Keratinocyte (primary cell): ENCODE measurements at places on chromosomes 4 and X. TPM values are rescaled to one million over a fixed set of nuclear protein-coding genes. Genes with fewer than 3 reads are reported as not detected.
A peak's percentile ranks its signal among the peaks of the same experiment; 100 is the strongest.

DNA sequence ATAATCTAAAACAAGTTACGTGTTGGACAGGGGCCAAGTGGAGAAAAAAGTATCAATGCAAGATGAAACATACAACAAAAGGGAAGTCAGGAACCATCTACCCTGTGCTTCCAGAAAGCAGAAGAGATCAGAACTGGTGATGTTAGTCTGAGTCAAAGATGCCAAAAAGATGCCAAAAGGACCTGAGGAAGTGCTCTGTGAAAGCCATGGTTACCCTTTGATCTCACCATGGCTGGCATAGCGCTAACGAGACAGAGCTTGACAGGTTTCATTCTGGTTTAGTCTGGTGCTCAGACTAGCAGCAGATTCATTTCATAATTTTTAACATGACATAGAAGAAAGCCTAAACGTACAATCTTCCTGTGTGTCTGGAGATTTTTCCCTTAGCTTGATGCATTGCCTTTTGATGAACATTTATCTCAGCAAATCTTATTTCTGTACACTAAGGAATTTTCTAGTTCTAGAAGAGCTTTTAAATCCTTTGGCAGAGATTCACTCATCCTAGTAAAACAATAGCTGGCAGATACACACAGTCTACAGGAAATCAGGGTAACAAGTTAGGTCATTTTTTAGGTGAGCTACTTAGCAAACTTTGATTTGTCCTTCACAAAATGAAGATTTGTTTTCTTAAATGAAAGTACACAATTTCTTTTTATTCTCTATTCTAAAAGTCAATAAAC is 87.7 kb downstream of the COL25A1 start:
- H3K4me3 ChIP-seq, result no peak overlapping the region
- H3K27ac ChIP-seq, result no peak overlapping the region
- no peak for DNase-seq

Gene ADAMTS3
- 0.03 to 0.09 TPM (median 0.03 TPM) in 3 replicates for polyA plus RNA-seq

GRCh38 chrX:82666355-82666754 is 841.7 kb upstream of the POU3F4 start:
- no peak for DNase-seq
- no peaks in the 10 kb centered on the region for H3K27me3 ChIP-seq
- H3K36me3 ChIP-seq, result no peaks in the 10 kb centered on the region
- H3K4me1 ChIP-seq, result no peaks in the 10 kb centered on the region

Gene USP51
- 0.28 to 0.57 TPM (median 0.39 TPM) in 3 replicates for polyA plus RNA-seq

DNA sequence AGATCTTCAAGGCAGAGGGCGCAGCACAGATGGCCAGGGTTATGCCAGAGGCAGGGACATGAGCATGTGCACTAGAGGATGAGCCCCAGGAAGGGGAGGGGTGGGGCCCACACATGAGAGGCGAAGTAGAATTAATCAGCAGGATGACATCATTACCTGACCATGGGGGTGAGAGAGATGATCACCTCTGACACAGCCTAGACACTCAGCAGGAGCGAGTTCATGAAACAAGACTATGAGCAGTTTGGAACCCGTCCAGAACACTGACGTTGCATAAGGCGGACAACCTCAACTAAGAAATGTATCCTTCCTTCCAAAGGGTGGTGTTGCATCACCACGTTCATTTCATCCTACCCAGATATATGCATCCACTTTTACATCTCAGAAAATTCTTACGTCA is 446.7 kb upstream of the TENM3 start:
- no peaks in the 10 kb centered on the region for H3K36me3 ChIP-seq
- H3K27me3 ChIP-seq, result no peaks in the 10 kb centered on the region
- H3K27ac ChIP-seq, result peak overlapping the region; percentile 51
- DNase-seq, result peak; percentile 97
- no peak overlapping the region for H3K4me3 ChIP-seq

- no peak for DNase-seq
- peaks cover 19% of the 10 kb centered on the region for H3K4me1 ChIP-seq
- H3K27me3 ChIP-seq, result no peaks in the 10 kb centered on the region
- H3K36me3 ChIP-seq, result no peaks in the 10 kb centered on the region
- H3K4me3 ChIP-seq, result peak overlapping the region; percentile 84
Measured at GRCh38 chr4:20253283-20253734, 1.6 kb downstream of the SLIT2 start.

DNA sequence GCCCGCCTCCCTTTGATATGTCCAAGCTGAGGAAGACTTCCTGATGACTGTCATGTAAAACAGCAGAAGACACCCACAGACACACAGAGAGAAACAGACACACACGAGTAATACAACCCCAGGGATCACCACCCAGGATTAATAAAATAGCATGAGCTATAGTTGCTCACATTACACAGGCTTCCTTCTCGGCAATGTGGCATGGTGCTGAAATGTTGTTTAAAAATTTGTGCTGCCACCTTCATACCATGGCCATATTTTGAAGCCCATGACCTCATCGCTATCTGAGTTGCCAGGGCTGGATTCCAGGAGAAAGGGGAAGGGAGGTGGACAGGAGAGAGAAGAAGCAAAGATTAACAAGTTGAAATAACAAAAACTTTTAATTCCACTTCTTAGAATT is 111.7 kb downstream of the SYNPO2 start:
- no peaks in the 10 kb centered on the region for H3K4me1 ChIP-seq
- DNase-seq, result no peak
- no peak overlapping the region for H3K4me3 ChIP-seq
- no peaks in the 10 kb centered on the region for H3K27me3 ChIP-seq
- H3K27ac ChIP-seq, result no peak overlapping the region
- H3K36me3 ChIP-seq, result no peaks in the 10 kb centered on the region

Gene PAGE5
- not detected in 3 replicates for polyA plus RNA-seq

- H3K27ac ChIP-seq, result no peak overlapping the region
- H3K27me3 ChIP-seq, result no peaks in the 10 kb centered on the region
- no peak overlapping the region for H3K4me3 ChIP-seq
- DNase-seq, result no peak
Measured at GRCh38 chr4:181312066-181312465, 931.1 kb upstream of the TENM3 start.

GRCh38 chr4:26048950-26049349 is 134.9 kb downstream of the SMIM20 start:
- no peak overlapping the region for H3K4me3 ChIP-seq
- no peaks in the 10 kb centered on the region for H3K36me3 ChIP-seq
- H3K27me3 ChIP-seq, result no peaks in the 10 kb centered on the region
- no peak overlapping the region for H3K27ac ChIP-seq
- H3K4me1 ChIP-seq, result peaks cover 10% of the 10 kb centered on the region

- H3K27ac ChIP-seq, result no peak overlapping the region
- H3K27me3 ChIP-seq, result no peaks in the 10 kb centered on the region
- DNase-seq, result no peak
- H3K36me3 ChIP-seq, result no peaks in the 10 kb centered on the region
Measured at GRCh38 chrX:112851161-112851779, 10.6 kb upstream of the AMOT start.

Gene ADH1C
- polyA plus RNA-seq, result 0.03 TPM in 1 of 3 replicates, not detected in the others

GRCh38 chr4:3041192-3042142 is 32.9 kb downstream of the HTT-AS start:
- H3K4me3 ChIP-seq, result peak overlapping the region; percentile 8
- H3K4me1 ChIP-seq, result peaks cover 29% of the 10 kb centered on the region
- H3K27me3 ChIP-seq, result peaks cover 10% of the 10 kb centered on the region
- H3K27ac ChIP-seq, result no peak overlapping the region
- no peaks in the 10 kb centered on the region for H3K36me3 ChIP-seq

DNA sequence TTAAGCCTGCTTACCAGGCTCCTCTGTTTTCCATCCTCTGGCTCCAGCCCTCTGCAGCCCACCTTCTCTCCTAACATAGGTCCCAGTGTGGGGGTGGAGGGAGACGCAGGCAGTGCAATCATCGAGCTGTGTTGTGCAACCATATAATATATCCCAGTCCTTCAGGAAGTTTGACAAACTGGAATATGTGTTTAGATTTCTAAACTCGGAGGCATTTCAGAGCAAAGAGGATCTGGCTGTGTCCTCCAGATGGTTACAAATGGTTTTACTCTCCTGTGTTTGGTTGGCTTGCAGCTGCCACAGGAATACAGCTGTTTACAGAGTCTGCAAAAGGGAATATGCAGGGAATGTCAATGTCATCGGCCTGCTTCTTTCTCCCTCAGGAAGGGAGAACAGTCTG is 195.3 kb upstream of the LNX1 start:
- H3K4me3 ChIP-seq, result no peak overlapping the region
- no peak overlapping the region for H3K27ac ChIP-seq
- H3K27me3 ChIP-seq, result no peaks in the 10 kb centered on the region

GRCh38 chr4:71713611-71714203 is 70.2 kb downstream of the GC start:
- no peak for DNase-seq
- no peak overlapping the region for H3K4me3 ChIP-seq
- no peak overlapping the region for H3K27ac ChIP-seq
- H3K36me3 ChIP-seq, result no peaks in the 10 kb centered on the region
- H3K27me3 ChIP-seq, result no peaks in the 10 kb centered on the region
- no peaks in the 10 kb centered on the region for H3K4me1 ChIP-seq

- H3K36me3 ChIP-seq, result peaks cover 7% of the 10 kb centered on the region
- H3K27ac ChIP-seq, result peak overlapping the region; percentile 94
- no peak for DNase-seq
- H3K27me3 ChIP-seq, result no peaks in the 10 kb centered on the region
- H3K4me1 ChIP-seq, result peaks cover 32% of the 10 kb centered on the region
- H3K4me3 ChIP-seq, result peak overlapping the region; percentile 84
Measured at GRCh38 chr4:120065974-120066516, 603 bp downstream of the MAD2L1 start.

DNA sequence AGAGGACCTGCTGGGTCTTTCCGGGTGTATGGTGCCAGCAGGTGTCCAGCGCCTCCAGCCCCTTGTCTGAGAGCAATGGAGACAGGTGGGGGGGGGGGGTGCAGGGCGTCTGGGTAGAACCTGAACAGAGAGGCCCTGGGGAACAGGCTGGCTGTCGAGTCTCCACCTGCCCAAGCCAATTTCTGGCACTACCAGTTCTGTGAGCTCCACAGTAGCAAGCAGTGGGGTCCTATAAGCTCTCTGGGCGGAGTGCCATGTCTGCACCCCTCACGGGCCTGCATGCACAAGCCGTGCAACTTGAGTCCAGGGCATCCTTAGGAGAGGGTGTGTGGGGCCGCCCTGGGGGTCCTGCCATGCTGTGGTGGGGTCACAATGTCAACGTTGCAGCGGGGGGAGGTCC is 10.1 kb upstream of the FGFR3 start:
- H3K4me3 ChIP-seq, result no peak overlapping the region
- H3K27me3 ChIP-seq, result no peaks in the 10 kb centered on the region
- no peak overlapping the region for H3K27ac ChIP-seq
- no peaks in the 10 kb centered on the region for H3K36me3 ChIP-seq
- no peak for DNase-seq

Gene PGK1
- polyA plus RNA-seq, result 508 to 687 TPM (median 666 TPM) in 3 replicates

Gene MTMR8
- polyA plus RNA-seq, result 0.99 to 1.1 TPM (median 1.1 TPM) in 3 replicates

Gene EPHA5
- not detected in 3 replicates for polyA plus RNA-seq

DNA sequence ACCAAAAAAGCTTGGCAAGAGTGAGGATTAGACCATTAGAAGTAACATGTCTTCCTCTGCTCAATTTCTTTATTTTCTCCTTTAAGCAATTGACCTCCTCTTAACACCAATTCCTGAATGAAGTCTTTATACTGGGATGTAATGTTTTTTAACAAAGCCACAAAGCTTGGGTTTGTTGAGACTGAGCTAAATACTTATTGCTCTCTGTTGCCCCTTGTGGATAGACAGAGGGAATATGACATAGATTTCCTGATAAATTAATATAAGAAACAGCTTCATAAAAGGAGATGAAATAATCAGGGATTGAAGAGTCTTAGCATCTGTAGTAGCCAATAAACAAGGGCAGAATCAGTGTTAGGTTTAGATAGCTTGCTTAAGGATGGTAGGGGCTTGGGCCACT is 57.6 kb downstream of the CCDC160 start:
- no peak overlapping the region for H3K27ac ChIP-seq
- H3K4me3 ChIP-seq, result no peak overlapping the region
- DNase-seq, result no peak
- no peaks in the 10 kb centered on the region for H3K36me3 ChIP-seq
- no peaks in the 10 kb centered on the region for H3K27me3 ChIP-seq

- peaks cover 25% of the 10 kb centered on the region for H3K4me1 ChIP-seq
- no peaks in the 10 kb centered on the region for H3K27me3 ChIP-seq
- no peak for DNase-seq
Measured at GRCh38 chr4:173002830-173003561, 165.6 kb upstream of the GALNT7 start.

DNA sequence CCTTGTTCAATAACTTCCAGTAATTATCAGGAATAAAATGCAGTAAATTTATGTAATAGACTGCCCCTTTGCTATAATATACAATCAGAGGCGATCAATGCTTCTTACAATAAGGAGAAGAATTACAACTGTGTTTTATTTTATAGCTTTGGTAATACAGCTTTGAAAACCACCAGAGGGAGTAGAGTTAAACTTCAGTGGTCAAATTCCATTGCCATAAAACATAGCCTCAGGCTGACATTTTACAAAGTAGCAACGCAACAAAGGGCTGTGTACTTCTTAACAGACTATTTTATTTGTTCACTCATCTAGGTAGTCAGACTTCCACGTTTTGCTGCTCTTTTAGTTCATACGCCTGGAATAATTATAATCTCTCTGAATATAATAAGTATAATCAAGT is 58.5 kb downstream of the TEX13C start:
- H3K4me1 ChIP-seq, result no peaks in the 10 kb centered on the region
- no peak overlapping the region for H3K4me3 ChIP-seq
- no peak overlapping the region for H3K27ac ChIP-seq
- H3K27me3 ChIP-seq, result no peaks in the 10 kb centered on the region

Gene CORIN
- 0.11 to 0.37 TPM (median 0.14 TPM) in 3 replicates for polyA plus RNA-seq

Gene GPC4
- polyA plus RNA-seq, result 0.76 to 2.2 TPM (median 0.79 TPM) in 3 replicates

- H3K36me3 ChIP-seq, result no peaks in the 10 kb centered on the region
- H3K27ac ChIP-seq, result peak overlapping the region; percentile 80
- peak overlapping the region; percentile 50 for H3K4me3 ChIP-seq
- H3K4me1 ChIP-seq, result no peaks in the 10 kb centered on the region
Measured at GRCh38 chrX:17737986-17738713, 857 bp downstream of the SCML1 start.

DNA sequence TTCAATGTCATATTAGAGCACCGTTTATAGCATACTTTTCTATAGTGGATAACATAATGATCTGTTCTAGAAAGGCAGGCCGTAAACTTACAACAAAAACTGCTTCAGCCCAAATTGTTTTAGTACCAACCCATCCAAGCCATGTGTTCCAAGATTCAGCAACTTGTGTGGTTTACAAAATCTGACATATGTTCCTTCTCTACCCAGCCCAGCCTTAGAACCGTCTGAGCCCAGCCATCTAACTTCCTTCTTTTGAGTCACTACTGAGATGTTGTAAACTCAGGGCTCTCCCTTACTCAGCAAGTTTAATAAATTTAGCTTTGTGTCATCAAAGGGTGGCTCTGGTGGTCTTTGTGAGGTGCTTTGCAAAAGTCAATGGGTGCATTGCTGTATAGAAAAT is 32.4 kb upstream of the REPS2 start:
- DNase-seq, result no peak
- H3K36me3 ChIP-seq, result no peaks in the 10 kb centered on the region
- peaks cover 2% of the 10 kb centered on the region for H3K27me3 ChIP-seq
- peaks cover 2% of the 10 kb centered on the region for H3K4me1 ChIP-seq

DNA sequence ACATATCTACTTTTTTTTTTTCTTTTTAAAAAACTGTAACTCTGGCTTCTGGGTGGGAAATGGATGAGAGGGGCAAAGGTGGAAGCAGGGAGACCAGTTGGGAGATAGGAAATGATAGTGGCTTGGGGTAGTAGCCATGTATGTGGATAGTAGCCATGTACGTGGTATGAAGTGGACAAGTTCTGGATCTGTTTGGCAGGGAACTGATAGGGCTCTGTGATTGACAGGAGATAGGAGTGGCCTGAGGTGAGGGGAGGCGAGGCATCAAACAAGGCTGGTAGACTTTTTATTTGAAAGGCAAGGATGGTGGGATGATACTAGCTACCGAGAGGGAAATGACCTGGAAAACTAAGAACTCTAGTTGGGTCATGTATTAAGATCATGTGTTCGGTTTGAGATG is 117.8 kb downstream of the AFF1 start:
- H3K36me3 ChIP-seq, result peaks cover 4% of the 10 kb centered on the region
- peaks cover 4% of the 10 kb centered on the region for H3K4me1 ChIP-seq
- H3K4me3 ChIP-seq, result no peak overlapping the region
- H3K27ac ChIP-seq, result no peak overlapping the region
